Adrenal gland (tissue), 19 donors: ENCODE measurements at places on chromosomes 4 and X.
A peak's percentile ranks its signal among the peaks of the same experiment; 100 is the strongest.

- DNase-seq, result no peak
Measured at GRCh38 chr4:181911420-181911819, 331.8 kb upstream of the TENM3 start.

GRCh38 chr4:134260126-134260525, 58.5 kb upstream of the PABPC4L start:
- DNase-seq, result no peak

GRCh38 chr4:174524242-174524641, 2.0 kb upstream of the HPGD start:
- DNase-seq, result peak; percentile 32

DNA sequence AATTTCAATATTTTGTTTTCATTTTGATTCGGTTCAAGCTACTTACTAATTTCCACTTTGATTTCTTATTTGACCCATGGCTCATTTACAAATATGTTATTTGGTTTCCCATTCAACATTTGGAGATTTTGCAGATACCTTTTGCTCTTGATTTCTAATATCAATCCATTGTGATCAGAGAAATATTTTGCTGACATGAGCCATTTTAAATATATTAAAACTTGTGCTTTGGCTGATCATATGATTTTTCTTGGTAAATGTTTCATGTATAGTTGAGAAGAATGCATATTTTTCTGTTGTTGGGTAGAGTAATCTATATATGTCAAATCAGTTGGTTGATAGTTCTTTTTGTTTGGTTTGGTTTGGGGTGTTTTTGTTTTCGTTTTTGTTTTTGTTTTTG, 95.0 kb downstream of the GASK1B start:
- DNase-seq, result no peak

DNA sequence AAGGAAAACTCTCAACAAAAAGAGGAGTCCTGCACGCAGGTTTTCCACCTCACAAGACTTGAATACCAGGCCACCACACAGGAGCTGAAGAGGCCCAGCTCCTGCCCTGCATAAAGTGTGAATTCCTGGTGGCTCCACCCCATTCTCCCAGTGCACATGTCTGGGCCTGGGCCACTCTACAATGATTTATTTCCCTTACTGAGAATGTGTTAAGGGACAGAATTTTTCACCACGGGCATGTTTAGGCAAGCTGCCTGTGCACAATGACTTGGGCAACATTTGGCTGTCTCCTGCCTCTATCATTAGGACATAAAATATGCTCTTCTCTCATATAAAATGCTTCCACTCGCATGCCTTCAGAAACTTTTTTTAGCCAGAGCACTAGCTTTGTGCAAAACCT, 197.1 kb downstream of the SLC7A11 start:
- DNase-seq, result no peak

GRCh38 chr4:189362364-189362763, 578.3 kb upstream of the FRG1 start:
- no peak for DNase-seq

GRCh38 chr4:1459722-1460511, 53.7 kb upstream of the NKX1-1 start:
- no peak for DNase-seq

- no peak for DNase-seq
Measured at GRCh38 chrX:108734426-108734825, 1.9 kb downstream of the IRS4 start.

DNA sequence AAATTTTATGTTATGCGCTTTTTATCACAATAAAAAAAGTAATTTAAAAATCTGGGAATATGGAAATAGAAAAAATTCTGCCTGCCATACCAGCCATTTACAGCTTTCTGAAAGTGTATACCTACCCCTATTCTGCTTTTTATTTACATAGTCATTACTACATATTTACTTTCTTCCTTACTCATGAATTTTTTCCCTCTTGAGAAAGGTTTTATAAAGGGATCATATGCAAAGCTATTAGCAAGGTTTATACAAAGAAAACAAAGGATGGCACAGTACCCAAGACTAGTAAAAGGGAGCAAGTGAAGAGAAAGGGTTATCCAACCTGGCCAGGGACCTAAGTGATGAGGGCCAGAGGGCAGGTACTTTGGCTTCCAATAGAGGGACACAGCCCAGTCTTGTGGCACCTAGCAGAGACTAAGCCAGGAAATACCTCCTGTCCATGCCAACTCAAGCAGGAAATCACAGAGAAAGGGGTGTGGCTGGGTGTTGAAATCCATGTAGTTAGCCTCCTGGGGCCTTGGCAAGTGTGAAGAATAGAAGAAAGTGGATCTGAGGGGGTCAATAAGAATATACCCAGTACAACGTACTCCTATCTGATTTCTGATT, 207.3 kb upstream of the VEGFC start:
- DNase-seq, result no peak

DNA sequence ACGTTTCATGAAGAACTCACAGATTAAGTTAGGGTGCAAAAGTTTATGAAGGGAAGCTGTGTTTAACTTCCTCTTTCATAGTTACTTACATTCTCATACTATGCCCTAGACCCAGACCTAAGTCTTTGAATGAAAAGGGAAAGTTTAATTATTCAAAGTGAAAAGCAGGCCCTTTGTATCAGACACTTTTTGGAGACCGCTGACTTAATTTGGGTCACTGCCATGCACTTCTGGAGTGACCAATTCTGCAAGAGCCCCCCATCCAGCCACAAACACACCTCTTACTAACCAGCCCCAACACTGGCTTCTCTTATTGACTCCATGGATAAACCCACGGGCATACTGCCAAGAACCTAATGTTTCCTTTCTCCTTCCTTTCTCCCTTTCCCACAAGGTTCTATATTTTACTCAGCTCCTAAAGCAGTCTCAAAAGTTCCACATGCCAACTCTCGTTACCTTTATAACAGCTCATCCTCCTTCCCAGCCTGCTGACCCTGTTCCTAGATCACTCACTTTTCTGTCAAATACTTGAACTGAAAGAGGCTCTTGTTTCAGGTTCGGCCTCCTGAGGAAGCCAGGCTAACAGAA, 34.5 kb downstream of the ABCE1 start:
- DNase-seq, result no peak

DNA sequence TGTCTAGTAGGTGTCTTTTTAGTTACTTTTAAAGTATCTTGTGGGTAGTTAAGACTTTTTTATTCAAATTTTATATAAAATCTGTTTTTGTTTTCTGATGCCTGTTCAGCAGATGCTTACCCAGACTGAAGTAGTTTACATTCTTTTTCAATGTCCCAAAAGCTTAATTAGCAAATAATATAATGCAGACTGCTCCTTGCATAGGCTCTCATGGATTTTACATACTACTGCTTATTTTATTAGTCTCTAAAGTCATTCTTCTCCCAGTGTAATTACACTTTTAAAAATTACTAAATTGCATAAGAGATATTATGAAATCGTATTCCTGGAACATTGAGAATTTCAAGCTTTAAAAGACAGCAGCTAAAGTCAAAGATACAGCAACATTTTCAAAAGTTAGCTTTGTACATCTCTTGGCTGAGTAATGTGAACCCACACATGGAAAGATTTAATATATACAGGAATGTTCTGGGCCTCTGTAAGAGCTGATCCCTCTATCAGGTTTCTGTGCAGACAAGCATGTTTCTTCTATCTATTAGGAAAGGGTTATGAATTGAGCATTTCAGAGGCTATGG, 148.4 kb upstream of the SPRY1 start:
- DNase-seq, result no peak

DNA sequence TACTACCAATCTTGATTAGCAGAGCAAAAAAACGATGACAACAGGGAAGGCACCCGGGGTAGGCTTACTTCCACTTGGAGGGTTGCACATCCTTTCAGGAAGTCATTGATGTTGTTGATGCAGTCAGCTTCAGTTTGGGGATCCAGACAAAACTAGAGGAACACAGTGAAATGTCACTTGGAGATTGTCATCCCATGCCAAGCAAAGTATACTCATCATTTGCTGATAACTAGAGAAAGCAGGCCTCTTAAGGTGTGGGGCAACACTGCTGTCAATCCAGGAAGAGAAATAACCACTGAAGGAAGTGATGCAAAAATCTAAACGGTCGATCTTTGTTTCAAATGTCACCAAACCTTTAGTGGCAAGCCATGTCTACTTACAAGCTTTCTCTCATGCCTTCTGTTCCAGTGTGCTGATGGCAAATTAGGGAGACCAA, 1.4 kb downstream of the ARHGEF6 start:
- DNase-seq, result no peak

DNA sequence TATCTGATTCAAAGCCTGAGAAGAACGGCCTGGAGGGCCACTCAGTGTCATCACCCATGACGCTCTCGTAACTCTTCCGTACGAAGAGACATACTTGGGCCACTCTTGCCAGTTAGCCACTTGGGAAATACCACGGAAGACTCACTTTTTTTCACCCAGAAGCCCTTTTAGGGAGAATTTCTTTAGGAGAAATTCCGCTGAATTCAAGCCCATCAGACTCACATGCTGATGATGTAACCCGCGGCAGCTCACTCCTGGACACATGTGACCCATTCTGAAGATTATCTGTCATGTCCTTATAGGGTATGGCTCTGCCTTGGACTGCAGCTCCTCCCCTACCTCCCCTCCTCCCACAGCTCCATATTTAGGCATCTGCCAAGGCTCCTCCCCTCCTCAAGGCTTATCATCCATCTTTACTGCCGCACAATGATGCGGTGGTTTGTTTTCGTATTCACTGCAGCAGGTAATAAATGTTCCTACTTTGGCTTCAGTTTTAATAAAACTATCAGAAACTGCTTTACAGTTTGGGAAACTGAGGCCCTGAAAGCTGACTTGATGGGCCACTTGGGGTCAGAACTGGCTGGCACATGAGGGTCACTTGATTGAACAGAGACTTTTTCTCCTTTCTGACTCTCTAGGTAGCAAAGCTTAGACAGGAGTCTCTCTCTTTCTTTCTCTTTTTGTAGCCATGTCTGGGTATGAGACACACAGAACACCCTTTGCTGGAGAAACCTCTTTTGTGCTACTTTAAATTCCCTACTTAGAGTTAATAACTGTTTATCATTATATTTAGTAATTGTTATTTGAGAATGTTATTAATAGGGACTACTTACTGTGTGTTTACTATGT, 42.1 kb downstream of the RHOH start:
- DNase-seq, result no peak

GRCh38 chr4:25873632-25874129, 10.9 kb upstream of the SEL1L3 start:
- DNase-seq, result no peak

- DNase-seq, result no peak
Measured at GRCh38 chrX:116618546-116618945, 155.8 kb upstream of the CT83 start.

DNA sequence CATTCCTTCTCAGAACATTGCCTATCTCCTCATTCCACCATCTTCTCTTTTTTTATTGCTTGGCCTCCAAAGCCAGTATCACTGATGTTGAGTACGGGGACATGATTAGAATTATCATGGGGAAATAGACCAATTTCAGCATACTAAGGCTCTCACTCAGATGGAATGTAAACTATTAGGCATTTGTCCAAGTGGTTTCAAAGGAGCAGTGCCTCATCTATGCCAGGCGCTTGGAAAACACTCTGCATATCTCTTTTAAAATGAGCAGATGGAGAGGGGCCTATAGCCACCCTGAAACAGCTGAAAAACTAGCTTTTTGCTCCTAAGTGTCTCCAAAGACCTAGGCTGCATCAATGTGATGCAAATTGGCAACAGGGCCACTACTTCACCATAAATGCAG, 150.8 kb upstream of the DIPK2B start:
- no peak for DNase-seq

DNA sequence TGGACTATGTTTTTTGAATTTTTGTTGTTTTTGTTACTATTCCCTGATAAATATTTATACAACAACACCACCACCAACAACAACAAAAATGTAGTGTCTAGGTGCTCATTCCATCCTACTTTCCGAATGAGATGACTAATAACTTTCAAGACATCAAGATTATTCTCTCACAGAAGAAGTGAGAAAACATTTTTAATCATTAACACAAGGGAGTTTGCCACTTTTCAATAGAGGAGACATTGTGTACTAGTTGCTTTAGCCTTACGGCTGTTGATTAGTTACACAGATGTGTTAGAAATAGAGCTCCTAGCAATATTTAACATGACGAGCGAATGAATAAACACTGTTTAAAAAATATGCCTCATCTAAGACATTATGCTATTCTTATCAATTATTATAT, 898.8 kb downstream of the C4orf33 start:
- no peak for DNase-seq

DNA sequence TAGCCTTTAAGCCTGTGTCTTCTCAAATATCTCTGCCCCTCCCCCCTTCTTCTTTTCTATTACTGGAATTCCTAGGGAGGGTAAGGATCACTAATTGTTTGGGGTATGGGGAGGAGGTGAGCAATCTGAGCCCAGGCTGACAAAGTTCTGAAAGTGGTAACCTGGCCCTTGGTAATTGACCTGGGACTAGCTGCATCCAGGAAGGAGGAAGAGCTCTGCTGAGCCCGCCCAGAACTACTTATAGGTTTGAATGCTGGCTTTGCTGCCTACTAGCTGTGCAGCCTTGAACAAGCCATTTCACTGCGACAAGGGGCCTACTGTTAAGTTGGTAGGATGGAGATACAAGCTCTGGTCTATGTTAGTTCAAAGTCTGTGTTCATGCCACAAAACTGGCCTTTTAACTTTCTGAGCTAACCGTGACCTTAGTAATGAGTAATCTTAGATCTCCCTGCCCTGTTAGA, 37.8 kb downstream of the DGKK start:
- no peak for DNase-seq
